ENCODE measurements at places on chromosomes 13 and 19.

DNA sequence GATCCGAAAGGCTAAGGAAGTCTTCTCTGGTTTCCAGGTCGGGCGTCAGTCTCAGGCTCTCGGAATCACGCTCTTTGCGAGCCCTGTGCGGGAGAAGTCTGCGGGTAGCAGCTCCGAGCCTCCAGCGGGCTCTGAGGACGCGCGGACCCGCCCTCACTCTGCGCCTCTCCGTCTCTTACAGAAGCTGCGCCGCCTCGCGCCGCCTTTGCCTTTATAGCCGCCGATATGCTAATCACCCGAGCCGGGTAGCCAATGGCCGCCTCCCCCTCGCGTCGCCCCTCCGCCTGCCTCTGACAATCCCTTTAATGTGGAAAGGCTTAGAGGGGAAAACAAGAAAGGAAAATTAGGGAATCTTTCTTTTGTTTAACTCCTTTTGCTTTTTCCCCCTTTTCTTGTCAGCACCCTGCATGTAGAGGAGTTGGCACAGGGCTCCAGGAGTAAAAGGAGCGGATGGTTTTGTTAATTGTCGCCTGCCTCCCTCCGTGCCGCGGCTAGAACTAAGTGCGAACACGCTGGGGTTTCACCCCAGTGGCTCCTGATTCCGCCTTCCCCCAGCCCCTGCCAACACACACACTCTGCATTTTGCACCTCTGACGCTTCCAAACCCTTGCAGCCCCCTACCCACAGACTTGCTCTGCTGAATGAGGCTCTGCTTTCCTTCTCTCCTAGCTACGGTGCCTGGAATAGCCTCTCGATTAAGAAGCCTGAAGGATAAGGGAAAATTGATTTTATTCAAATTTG, at the start of gene PCDH8:
PCDH8 (minus strand) TSS at position 186 of the 741 bp plus-strand sequence. CDS start 204 bp downstream, outside the sequence.
- no peak for DNase-seq

DNA sequence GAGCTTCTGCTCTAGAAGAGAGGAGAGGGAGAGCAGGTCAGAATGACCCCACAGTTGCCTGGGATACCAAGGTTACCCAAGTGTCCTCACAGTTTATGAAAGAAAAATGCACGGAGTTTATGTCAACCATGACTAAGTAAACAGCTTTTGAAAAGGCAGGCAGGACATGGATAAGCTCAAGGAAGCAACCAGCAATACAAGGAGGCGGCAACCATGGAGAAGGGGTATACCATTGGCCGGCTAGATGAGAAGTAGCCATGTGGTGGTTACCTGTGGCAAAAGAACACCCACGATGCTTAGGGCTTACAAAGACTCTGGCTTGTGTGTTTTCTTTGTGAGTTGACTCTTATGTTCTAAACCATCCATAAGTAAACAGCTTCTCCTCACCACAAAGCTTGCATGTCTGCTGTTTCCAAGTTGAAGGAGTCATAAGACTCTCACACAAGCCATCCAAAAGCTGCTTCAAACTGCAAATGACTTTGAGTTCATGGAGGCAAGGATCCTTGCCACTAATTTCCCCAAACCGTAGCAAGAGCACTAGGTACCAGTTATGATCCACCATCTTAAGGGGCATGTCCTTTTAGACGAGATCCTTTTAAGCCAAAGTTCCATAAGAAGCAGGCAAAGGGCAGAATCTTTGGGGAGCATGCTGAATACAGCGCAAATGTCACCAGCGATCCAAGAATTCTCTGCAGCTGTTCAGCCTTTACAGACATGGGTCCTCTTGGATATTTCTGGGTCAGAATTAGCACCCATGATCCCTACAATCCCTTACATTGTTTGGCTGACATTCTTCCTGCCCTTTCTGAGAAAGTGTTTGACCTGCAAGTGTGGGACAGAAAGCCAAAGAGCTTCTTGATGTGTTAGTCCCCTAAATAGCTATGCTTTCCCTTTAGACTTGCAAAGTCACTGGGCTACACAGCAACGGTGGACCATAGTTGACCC, 74.8 kb upstream of the IPO5 start:
- no peak for DNase-seq

DNA sequence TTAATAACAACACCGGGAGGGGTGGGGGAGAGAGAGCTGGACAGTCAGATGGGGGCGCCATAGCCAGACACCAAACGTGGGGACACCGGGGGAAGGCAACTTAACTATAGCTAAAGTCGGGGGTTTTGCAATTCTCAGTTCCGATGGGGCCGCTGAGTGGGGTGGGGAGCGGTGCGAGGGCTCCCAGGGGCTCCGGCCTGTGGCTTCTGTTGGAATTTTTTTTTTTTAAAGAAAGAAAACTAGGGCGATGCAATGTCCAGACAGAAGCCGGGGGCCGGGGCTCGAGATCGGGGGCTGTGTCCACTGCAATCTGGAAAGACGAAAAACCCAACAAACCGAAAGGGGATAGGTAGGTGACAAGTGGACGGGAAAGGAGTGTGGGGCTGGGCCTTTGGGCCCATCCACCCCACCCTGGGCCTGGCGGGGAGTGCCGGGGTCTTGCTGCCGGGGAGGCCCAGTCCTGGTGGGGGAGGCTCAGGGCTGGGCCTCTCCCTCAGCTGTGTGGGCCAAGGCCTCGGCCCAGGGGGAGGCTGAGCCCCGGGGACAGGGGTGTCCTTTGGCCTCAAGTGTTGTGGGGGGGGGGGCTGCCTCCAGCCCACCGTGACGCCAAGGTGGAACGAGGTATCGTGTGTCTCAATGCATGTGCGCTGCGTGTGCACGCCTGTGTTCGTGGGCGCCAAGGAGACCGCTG, 17.3 kb downstream of the PRKCSH start:
- DNase-seq, result no peak

DNA sequence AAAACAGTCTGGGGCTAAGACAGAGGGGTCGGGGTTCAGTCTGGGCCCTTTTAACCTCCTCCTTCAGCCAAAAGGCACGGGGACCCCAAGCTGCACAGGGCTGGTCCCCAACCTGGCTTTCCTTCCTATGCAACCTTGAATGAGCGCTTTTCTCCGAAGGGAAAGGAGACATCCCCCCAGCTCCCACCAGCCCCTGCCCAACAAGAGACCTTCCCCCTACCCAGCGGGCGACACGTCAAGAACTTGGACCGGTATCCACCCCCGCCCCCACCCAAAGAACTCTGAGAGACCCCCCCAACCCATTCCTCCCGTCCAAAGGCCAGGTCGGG, 35.0 kb upstream of the NANOS3 start:
- DNase-seq, result no peak

DNA sequence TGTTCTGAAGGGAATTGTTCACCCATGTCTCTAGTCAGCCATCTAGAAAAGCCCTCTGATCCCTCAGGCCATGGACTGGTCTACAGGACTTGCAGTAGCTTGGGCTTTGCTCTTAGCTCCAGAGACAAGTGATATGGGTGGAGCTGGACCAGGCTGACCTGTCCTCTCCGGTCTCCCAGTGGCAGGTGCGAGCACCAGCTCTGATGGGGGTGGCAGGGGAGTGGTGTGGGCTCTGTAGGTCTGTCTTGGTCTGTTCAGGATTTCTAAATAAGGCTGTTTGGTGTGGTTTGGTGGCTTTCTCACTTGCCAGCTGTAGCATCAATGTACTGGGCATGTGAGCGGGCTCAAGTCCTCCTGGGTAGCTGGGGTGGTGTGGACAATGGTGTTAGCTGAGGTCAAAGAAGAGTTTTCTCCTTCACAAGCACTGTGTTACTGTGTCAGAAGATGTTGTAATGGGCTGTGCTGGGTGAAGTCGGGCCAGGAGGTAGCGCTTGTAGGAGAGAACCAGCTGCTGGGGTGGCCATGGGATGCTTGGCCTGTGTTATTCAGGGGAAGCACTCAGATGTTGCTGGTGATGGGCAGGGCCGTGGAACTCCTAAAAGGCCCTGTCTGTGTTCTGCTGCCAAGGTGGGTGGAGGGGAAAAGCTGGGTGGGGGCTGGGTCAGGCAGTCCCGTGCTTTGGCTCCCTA, 16.9 kb downstream of the GPC6 start:
- DNase-seq, result no peak

GRCh38 chr19:46863818-46864629, 3.2 kb downstream of the ARHGAP35 start:
- no peak for DNase-seq

Measured in activated effector memory CD4-positive, alpha-beta T cell treated with Interleukin-2 at 50 U/mL for 16 hours (primary cell).